ENCODE measurements at places on chromosomes 4 and X.

GRCh38 chrX:42102586-42103282, 179.4 kb upstream of the CASK start:
- DNase-seq: no peak

- DNase-seq: no peak
Measured at GRCh38 chr4:24604558-24605214, 20.3 kb upstream of the DHX15 start.

GRCh38 chrX:40439625-40440532, 140.9 kb upstream of the ATP6AP2 start:
- no peak for DNase-seq

DNA sequence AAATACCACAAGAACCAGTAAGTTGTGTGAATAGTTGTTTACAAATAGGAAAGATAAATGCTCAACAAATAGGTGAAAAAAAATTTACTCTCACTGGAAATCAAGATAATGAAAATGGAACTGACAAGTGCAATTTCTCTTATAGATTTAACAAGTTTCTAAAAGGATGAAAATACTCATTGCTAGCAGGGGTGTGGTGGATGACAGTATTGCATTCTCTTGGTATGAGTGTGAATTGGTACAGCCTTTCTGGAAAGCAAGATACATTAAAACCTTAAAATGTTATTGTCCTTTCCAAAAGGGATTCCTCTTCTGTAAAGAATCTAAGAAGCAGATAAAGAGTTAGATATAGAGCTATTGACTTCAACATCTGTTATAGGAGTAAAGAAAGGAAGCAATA, 240.0 kb upstream of the RPS6KA3 start:
- DNase-seq: no peak
